NCI-H187 treated with DMSO at 0.1 percent for 48 hours (cell line): ENCODE measurements at places on chromosomes 12 and 14.

- no peak for DNase-seq
These were observed 197.4 kb upstream of the SLC38A2 start for GRCh38 chr12:46569826-46570439.

DNA sequence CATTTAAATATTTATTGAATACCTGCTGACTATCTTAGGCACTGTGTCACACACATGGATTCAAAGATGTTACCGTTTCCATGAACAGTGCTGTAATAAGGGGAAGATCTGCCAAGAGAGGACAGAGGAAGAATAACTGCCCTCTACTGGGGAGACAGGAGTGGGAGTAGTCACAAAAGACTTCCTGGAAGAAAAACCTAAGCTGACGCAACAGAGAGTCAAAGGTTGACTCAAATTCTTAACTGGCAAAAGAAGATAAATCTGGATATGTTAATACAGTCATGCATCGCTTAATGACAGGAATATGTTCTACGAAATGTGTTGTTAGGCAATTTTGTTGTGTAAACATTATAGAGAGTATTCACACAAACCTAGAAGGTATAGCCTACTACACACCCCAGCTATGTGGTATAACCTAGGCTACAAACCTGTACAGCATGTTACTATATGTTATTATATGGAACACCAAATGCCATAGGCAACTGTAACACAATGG lies 51.5 kb downstream of the DCAF5 start:
- DNase-seq: no peak

- DNase-seq: no peak
These were observed 84.0 kb downstream of the PRMT8 start for GRCh38 chr12:3574986-3575385.

GRCh38 chr14:84937016-84937415 lies 592.9 kb upstream of the FLRT2 start:
- DNase-seq: no peak

DNA sequence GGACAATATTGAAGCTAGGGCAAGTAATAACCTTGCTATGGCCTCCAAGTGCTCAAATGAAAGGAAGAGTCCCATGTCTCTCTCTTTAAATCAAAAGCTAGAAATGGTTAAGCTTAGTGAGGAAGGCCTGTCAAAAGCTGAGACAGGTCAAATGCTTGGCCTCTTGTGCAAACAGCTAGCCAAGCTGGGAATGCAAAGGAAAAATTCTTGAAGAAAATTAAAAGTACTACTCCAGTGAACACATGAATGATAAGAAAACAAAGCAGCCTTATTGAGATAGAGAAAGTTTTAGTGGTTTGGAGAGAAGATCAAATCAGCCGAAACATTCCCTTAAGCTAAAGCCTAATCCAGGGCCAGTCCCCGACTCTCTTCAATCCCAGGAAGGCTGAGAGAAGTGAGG lies 84.1 kb upstream of the PLEKHA5 start:
- no peak for DNase-seq

DNA sequence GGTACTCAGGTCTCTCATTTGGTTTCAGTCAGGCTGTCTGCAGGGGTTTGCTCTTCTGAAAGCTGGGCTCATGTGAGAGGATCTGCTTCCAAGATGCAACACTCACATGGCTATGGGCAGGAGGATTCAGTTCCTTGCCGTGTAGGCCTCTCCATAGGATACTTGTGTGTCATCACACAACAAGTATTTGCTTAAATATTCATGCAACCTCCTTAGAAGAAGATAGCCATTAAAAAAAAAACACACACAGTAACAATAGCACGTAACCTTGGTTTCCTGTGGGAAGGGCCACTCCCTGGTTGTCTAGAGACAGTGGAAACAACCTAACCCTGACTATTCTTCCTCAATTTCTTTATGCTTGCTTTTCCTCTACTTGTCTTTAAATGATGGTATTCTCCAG lies 31.8 kb upstream of the CLEC4E start:
- no peak for DNase-seq

GRCh38 chr14:100239840-100240667 lies 1.1 kb downstream of the YY1 start:
- DNase-seq: no peak

DNA sequence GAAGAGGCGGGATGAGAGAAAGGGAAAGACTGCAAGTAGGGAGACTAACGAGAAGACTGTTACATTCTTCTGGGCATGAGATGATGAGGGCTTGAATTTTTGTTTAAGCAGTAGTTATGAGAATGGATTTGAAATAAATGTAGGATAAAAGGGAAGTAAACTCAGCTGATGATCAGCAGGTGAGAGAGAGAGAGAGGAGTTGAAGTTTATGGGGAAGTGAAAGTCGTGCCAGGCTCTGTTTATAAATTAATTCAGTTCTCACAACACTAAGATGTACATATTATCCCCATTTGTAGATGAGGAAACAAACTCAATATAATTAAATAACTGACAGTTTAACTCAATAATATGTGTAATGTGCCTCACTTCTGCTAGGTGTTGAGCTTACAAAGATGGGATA lies 170.0 kb upstream of the RMST start:
- no peak for DNase-seq

DNA sequence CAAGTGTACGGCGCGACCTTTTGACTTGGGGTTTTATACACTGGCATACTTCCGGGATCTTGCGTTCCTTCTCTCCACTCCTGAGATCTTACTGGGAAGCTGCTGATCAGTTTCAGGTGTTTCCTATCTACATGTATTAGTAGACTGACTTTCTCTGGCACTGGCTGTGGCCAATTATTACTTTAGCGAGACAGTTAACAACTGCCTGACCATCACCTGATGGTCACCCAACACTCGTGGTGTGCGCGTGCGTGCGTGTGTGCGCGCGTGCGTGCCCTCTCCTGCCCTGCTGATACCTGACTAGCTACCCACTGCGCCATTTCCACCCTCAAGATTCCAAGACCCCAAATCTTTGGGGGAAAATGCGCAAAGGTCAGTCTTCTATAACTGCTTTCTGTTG lies 249.9 kb downstream of the AEBP2 start:
- no peak for DNase-seq

- DNase-seq: no peak
These were observed 5.1 kb downstream of the RNF10 start for GRCh38 chr12:120539303-120539702.

DNA sequence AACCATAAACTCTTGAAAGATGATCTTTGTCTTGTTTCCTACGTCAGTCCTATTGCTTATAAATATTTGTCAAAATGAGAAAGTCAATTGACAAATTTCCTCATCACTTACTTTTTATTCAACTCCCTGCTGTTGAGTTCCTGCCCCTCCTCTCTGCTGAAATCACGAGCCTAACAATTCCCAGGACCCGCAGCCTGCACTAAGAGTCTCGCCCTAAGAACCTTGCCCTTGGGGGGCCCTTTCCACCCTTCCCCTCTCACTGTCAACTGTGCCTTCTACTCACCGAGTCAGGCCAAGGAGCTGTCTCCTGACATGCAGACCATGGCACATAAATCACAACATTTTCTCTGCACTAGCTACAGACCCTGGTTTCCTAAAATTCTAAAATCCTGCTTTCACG lies 99.0 kb downstream of the STAB2 start:
- DNase-seq: no peak

DNA sequence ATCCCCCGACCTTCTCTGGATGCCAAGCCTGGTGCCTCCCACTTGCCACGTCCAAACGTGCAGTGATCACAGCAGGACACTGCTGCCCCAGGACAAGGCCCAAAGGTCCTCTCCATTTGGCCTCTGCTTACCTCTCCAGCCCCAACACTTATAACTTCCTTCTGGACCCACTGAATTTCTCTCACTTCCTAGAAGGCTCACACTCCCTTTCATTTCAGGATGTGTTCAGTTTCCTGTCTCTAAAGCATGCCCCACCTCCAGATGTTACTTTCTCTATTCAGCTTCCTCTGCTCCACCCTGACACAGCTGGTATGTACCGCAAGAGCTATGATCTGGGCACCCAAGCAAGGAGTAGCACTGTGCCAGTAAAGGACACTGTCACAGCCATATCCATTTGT lies 33.0 kb downstream of the CDKL1 start:
- DNase-seq: no peak

DNA sequence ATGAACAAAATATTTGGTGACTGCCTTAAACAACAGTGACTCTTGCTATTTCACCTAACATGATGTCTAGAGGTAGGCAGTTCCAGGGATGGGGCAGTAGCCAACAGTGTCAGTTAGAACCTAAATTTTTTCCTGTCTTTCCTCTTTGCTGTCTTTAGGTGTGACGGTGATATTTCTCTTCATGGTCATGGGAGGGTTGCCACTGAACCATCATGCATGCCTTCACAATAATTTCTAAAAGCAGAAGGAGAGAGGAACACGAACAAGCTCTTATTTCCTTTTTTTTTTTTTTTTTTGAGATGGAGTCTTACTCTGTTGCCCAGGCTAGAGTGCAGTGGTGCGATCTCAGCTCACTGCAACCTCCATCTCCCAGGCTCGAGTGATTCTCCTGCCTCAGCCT lies 2.4 kb downstream of the CCDC63 start:
- no peak for DNase-seq

- no peak for DNase-seq
These were observed 16.8 kb downstream of the SLC25A47 start for GRCh38 chr14:100339766-100340422.

GRCh38 chr12:102631274-102631673 lies 150.9 kb upstream of the IGF1 start:
- DNase-seq: no peak

GRCh38 chr12:88805692-88806091 lies 225.4 kb upstream of the KITLG start:
- no peak for DNase-seq

- DNase-seq: no peak
These were observed 18.2 kb upstream of the ANAPC7 start for GRCh38 chr12:110421701-110422100.

GRCh38 chr12:6631549-6631961 lies 4.2 kb downstream of the LPAR5 start:
- no peak for DNase-seq

- no peak for DNase-seq
These were observed 147.8 kb upstream of the TMCC3 start for GRCh38 chr12:94798113-94798512.

GRCh38 chr12:71440763-71441748 lies 1.5 kb downstream of the LGR5 start:
- DNase-seq: no peak

GRCh38 chr14:104975481-104976197 lies 2.5 kb downstream of the AHNAK2 start:
- DNase-seq: no peak

DNA sequence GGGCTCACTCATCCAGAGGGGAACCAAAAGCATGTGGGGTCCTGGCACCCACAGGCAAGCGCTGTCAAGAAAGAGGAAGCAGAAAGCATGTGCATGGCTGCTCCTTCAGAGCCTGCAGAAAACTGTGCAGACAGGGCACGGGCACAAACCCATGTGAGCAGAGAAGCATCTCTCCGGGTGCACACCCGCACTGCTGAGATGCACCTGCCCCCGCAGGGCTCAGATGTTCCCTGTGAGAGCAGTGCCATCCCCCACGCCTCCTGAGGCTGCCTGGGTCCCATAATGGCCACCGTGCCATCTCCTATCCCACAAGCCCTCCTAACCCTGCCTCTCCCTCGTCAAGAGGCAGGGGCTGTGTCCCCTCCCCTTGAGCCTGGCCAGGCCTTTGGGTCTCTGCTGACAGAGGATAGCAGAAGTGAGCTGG lies 32.3 kb upstream of the INF2 start:
- DNase-seq: no peak

- DNase-seq: no peak
These were observed 389.9 kb downstream of the RPS29 start for GRCh38 chr14:49196327-49196726.

DNA sequence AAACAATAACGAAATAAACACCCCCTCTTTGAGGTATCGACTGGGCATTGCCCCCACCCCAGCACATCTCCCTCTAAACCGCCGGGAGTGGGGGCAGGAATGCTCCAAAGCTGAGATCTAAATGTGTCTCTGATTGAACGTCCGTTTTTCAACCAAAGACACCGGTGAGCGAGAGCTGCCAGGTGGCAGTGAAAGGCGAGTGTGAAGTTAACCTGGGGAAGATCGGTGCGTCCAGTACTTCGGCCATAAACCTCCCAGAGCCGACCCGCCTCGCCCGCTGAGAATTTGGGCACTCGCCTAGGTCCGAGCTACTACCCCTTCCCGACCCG lies 625 bp downstream of the ANGEL1 start:
- no peak for DNase-seq
